ENCODE measurements at places on chromosomes 6 and 20.
A peak's percentile ranks its signal among the peaks of the same experiment; 100 is the strongest.

GRCh38 chr6:123203928-123204327, 207.9 kb downstream of the CLVS2 start:
- no peak for DNase-seq

- DNase-seq = no peak
Measured at GRCh38 chr20:21033817-21034216, 72.3 kb downstream of the LINC00237 start.

GRCh38 chr20:60288945-60289344, 330.7 kb downstream of the CDH26 start:
- no peak for DNase-seq

DNA sequence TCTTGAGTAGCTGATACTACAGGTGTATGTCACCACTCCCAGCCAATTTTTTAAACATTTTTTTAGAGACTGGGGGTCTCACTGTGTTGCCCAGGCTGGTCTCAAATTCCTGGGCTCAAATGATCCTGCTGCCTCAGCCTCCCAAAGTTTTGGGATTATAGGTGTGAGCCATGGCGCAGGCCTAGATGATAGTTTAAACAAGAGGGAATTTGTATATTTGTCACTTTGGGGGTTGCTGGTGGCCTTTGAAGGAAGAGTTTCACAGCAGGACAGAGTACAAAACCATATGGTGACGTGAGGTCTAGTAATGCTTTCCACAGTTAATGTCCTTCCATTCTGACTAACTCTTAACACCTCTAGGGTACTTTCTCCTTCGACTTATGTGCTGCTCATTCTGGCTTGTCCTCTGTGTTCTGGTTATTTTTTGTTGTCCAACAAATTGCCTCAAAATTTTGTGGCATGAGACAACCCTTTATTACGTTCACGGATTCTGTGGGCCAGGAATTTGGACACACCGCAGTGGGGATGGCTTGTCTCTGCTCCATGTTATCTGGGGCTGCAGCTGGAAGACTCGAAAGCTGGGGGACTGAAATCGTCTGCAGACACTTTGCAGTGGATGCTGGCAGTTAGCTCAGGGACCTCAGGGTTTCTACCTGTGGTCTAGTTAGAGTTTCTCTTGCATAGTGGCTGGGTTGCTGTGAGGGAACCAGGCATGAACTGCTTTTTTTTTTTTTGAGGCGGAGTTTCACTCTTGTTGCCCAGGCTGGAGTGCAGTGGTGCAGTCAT, 23.0 kb upstream of the IER3 start:
- no peak for DNase-seq

DNA sequence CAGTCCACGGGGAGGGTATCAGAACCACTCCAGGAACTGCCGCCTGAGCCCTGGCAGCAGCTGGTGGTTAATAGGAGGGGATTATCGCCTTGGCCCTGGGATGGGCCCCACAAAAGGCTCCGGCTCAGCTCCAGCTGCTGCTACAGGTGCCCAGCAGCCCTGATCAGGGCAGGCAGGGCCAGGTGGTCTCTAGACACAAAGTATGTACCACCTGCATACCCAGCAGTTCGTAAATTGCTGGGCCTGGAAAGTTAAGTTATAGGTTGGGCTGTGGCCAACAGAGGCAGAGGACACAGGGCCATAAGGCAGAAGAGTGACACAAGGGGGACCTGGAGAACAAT, 35.1 kb downstream of the RRBP1 start:
- DNase-seq = no peak

GRCh38 chr6:163226836-163227485, 187.6 kb upstream of the QKI start:
- peak; percentile 84 for DNase-seq

GRCh38 chr6:111837007-111837406, 36.2 kb downstream of the FYN start:
- no peak for DNase-seq

- peak; percentile 15 for DNase-seq
Measured at GRCh38 chr6:126182650-126183311, 157.1 kb upstream of the CENPW start.

Data from astrocyte of the hippocampus (primary cell).